ENCODE measurements at places on chromosomes 3 and 15. TPM values are rescaled to one million over a fixed set of nuclear protein-coding genes. Genes with fewer than 3 reads are reported as not detected.

Gene LYZL4
- not detected for polyA plus RNA-seq

Gene ANKRD34C
- not detected for polyA plus RNA-seq

Gene RBP2
- not detected for polyA plus RNA-seq

Gene CA12
- 40.9 TPM for polyA plus RNA-seq

Gene NCEH1
- polyA plus RNA-seq = 19.5 TPM

Gene FOXB1
- not detected for polyA plus RNA-seq

Gene LRRC31
- polyA plus RNA-seq = not detected

Gene PRR20G
- polyA plus RNA-seq = not detected

Gene C3orf18
- 17.3 TPM for polyA plus RNA-seq

Gene SV2B
- not detected for polyA plus RNA-seq

Gene PRSS50
- polyA plus RNA-seq = not detected

Gene GNB4
- polyA plus RNA-seq = 47.3 TPM
